SK-N-SH treated with all-trans-retinoic acid at 6 μM for 48 hours (cell line): ENCODE measurements at places on chromosomes 3 and 15.

DNA sequence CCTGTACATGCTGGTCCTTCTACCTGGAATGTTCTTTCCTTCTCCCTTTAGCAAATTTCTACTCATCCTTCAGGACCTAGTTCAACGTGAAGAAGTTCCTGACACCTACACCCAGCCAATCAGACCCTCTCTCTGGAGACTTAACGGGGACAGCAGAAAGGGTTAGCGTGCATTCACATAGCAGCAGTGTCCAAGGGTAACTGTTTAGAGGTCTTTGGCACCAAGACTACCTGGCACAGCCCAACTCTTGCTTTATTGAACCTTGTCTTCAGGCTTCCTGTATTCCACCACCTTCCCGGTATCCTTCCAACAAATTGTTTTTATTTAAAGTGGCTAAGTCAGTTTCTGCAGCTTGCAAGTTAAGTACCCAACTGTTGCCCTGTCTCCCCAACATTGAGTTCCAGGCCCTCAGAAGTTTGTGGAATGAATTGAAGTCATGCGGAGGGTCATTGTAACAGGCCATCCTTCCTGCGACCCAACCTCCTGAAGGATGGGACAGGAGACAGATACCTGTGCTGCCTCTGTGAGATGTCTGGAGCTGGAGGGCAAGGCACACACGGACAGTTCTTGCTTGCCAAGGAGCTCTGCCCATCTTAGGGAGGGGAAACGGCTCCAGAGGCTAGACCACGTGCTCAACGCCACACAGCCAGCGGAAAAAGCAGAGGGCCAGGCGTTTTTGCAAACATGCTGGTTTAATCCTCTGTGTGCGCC is 14.4 kb upstream of the WNT7A start:
- ATAC-seq: no peak

DNA sequence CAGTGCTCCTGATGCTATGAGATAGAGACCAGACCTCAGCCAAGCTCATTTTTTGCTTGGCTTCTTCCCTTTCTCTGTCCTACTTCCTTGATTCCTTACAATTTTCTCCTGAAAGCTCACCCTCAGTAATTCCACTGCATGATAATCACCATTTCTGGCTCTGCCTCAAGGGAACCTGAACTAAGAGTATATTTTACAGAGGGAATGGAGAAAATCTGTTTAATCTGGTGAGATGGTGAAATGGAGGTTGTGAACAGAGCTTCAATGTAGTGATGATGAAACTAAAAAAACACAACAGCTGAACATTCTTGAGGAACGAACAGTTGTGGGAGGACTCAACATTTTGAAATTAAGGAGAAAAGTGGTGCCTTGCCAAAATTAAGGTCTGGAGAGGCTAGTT is 16.3 kb downstream of the HHLA2 start:
- ATAC-seq: no peak

GRCh38 chr3:50539356-50540286 is 27.9 kb downstream of the C3orf18 start:
- no peak for ATAC-seq

DNA sequence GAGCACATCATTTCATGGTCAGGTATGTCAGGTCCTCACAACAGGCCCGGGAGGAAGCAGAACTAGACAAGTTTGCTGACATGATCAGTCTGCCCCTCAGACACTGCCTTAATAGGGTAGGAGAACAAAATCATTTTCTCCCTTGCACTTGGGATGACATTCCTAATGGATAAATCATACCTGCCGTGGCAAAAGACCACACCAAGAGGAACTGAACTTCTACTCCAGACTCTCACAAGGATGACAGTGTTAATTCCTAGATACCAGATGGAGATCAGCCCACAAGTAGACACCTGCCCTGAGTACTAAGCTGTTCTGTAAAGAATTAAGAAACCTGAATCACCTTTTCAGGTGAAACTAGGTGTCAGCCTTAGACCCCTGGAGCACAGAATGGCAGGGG is 19.5 kb downstream of the SIAH2 start:
- peak; percentile 28 for ATAC-seq

DNA sequence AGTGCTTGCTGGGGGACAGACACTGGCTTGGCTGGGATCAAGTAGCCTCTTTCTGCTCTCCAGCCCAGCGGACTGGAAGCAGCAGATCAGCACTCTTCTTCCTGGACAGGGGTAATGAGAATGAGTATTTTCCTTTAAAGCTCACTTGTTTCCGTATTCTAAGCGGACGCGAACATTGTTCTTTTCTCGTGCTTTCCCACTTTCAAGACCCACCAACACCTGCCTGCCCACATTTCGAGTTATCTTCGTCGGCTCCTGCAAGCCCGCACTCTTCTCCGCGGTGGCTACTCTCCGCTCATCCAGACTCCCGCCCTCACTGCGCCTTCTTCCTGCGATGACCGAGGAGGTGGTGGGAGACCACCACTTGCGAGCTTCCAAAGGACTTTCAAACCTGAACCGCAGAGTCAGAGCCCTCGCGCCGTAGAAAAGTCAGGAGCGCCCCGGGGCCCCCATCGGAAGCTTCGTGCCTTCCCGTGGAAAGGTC is 1.6 kb upstream of the PPM1L start:
- ATAC-seq: peak; percentile 24

GRCh38 chr3:54906763-54907162 is 21.1 kb downstream of the LRTM1 start:
- ATAC-seq: peak; percentile 23; the same call in 1 of the 3 replicates

DNA sequence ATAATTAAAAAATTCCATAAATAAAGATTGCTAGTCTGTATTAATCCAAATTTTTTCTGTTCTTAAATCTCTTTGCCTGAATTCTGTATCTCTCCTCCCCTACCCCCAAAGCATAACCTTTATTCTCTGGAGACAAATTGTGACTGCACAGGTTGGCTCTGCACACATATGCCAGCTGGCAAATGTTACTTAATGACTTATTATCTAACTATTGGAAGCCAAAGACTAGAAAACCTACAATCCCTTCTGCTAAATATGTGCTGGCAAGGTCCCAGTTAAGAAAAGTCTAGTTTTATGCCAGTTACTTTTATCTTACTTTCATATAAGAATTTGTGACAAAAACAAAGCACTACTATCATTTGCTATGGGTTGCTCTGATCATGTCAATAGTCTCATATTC is 569.3 kb downstream of the MECOM start:
- no peak for ATAC-seq

GRCh38 chr3:165434516-165434915 is 238.3 kb upstream of the SLITRK3 start:
- no peak for ATAC-seq

GRCh38 chr15:78875107-78875914 is 2.6 kb downstream of the MORF4L1 start:
- no peak for ATAC-seq

- ATAC-seq: peak; percentile 71
Observed at GRCh38 chr15:48748535-48748934, 62.3 kb downstream of the CEP152 start.

DNA sequence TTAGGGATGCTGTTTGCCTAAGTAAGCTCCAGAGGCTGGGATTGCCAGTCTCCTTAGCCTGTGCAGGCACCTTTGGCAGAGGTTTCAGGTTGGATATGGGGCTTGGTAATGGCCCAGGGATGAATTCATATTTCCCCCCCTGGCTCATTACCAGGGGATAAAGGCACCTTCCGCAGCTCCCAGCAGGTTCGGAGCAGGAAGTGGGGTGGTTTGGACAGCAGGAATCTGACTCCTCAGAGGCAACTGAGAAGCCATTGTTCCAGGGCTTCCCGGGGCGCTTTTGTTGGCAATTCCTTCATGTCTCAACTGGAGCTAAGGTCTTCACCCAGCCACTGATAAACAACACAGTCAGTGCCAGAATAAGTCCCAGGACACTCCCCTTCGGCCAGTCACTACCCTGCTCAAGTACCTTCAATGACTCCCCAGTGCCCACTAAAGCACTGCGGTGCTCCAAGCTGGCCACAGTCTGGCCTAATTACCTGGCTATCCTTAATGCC is 85.3 kb upstream of the SLC6A6 start:
- no peak for ATAC-seq

GRCh38 chr3:7346364-7346763 is 485.4 kb downstream of the GRM7 start:
- no peak for ATAC-seq

DNA sequence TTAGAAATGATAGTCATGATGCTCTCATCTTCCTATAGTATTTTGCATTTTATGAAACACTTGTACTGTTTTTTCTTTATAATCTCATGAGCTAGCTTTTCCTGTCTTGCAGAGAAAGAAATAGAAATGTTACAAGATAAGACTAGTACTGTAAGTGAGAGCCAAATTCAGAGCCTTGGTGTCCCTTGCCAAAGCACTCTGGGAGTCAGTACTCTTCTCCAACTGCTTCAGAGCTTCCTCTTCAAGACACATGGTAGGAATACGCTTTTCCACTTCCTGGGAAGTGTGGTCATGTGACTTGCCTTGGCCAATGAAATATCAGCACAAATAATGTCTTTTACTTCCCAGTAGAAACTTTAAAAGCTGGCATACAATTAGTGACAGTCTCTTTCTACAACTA is 112.4 kb downstream of the SEMA6D start:
- no peak for ATAC-seq

DNA sequence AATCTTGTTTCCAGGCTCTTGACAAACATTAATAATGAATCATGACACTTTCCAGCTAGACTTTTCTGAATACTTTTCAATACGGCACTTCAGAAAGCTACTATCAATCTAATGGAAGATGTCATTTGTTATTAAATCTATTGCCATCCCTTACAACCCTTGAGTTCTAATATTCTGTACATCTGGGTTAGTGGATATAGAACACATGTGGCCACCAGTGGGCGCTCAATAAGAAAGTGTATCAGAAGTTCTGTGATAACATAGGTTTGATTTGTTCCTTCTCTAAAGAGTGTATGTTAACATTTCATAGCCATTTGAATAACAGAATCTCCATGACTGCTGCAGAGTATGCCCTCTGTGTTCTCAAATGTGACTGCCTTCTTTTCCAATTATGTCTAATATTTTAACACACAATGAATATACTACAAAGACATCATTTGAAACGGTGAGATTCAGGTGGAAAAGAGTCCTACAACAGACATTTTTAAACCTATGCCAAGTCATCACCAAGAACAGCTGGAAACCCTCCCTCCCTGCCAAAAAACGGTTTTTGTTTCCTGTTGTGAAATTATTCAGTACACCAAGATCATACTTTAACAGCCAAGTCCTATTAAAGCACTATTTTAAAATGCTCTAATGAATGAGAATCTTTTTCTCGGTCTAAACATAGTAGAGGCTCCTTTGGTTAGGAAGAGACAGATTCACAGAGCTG is 22.2 kb downstream of the ALDH1A2 start:
- ATAC-seq: peak; percentile 83

DNA sequence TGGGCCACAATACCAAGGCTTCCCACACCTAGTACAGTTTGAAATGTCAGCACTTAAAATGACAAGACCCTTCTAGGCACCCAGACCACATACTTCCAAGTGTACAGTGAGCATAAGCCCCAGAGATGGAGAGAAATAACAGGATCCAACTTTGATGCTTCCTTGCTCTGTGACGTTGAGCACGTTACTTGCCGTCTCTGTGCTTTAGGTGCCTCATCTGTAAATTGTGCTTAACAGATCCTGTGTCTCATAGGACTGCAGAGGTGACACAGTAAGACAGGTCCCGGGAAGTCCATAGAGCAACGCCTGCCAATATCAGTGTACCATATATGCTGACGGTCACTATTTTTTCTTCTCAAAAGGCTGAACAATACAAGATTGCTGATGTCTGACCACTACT is 59.1 kb downstream of the LRIG1 start:
- ATAC-seq: no peak

- no peak for ATAC-seq
Observed at GRCh38 chr3:18797378-18797777, 350.9 kb upstream of the KCNH8 start.

- ATAC-seq: peak; percentile 86
Observed at GRCh38 chr3:8741581-8742261, 8.1 kb downstream of the CAV3 start.

- ATAC-seq: no peak
Observed at GRCh38 chr3:45546716-45547701, 47.5 kb upstream of the LIMD1 start.

GRCh38 chr3:59839810-59840515 is 790.1 kb upstream of the CFAP20DC start:
- no peak for ATAC-seq

- peak; percentile 91 for ATAC-seq
Observed at GRCh38 chr15:33737687-33738601, 230.4 kb upstream of the CHRM5 start.

DNA sequence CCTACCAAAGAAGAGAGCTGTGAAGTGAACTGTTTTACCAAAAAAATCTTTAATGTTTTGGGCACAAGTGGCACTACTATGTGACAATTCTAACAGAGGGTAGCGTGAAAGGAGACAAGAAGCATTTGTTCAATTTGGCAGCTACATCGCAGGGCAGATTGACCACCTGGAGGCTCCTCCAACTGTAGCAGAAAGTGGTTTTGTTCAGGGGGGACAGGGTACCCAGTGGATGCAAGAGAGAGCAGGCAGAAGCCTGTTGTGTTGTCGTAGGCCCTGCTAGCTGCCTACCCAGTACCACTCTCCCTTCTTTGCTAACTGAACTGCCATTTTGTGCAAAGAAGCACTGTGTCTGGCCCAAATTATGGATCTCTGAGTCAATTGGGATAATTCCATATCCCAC is 54.8 kb upstream of the SYN2 start:
- ATAC-seq: no peak

DNA sequence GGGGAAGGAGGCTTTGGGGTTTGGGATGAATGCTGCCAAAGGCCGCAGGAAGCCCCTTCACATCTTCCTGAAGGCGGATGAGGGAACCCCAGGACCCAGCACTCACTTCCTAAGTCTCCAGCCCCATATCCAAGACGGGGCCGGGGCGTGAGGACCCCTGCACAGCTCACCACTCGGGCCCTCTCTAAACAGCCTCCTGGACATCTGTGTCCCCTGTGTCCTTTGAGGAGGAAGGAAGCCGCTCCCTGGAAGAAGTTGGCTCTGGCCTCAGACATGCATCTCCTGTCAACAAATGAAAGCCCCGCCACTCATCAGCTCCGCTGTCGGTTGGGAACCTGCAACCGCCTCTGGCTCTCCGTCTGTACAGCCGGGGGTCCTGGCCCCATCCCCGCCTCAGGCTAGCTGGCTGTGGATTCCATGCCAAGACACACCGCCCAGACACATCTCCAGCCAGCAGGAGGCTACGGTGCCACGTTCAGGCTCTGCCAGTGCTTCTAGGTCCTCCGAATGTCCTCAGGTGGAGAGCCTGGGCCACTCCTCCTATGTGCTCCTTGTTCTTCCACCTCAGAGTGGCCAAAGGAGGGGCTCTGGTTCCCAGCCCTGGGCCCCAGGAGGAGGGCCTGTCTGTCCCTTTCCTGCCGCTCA is 140.0 kb upstream of the MEF2A start:
- ATAC-seq: peak; percentile 67

GRCh38 chr3:129312021-129312639 is 33.5 kb downstream of the HMCES start:
- ATAC-seq: no peak

- ATAC-seq: peak; percentile 29; the same call in 2 of the 3 replicates
Observed at GRCh38 chr3:52546111-52546901, 9.9 kb downstream of the UQCC5 start.

- ATAC-seq: no peak
Observed at GRCh38 chr3:139472380-139473010, 3.8 kb downstream of the RBP2 start.

DNA sequence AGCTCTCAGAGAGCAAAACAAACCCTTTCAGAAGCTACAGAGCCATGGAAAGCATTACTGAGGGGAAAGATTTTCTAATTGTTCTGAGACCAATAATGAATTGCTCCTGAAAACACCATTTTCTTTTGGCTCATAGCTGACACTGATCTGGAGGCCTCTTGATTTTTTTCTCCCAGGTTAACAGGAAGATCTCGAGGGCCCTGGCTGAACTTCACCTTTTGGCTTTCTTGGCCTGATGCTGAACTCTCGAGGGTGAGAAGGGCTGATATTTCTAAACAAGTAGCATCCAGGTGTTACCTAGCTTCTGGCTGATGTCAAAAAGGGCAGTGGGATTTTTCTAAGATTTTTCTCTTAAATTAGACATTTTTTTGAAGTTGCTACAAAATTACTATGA is 19.9 kb upstream of the NFKBIZ start:
- peak; percentile 3; the same call in 2 of the 3 replicates for ATAC-seq
